ENCODE measurements at places on chromosomes 4 and X.

DNA sequence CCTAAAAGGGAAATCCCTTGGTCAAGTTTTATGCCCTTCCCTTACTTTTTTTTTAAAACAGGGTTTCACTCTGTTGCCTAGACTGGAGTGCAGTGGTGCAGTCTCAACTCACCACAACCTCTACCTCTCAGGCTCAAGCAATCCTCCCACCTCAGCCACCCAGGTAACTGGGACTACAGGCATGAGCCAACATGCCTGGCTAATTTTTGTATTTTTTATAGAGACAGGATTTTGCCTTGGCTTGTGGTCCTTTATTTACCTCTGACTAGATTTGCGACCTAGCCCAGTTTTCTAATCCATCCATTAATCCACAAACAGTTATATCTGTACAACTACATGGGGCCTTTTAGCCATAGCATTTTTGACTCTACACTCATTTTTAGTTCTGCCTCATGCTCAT lies 23.7 kb downstream of the CDS1 start:
- no peak for DNase-seq

GRCh38 chrX:32514986-32515385 lies 696.4 kb downstream of the DMD start:
- no peak for DNase-seq

DNA sequence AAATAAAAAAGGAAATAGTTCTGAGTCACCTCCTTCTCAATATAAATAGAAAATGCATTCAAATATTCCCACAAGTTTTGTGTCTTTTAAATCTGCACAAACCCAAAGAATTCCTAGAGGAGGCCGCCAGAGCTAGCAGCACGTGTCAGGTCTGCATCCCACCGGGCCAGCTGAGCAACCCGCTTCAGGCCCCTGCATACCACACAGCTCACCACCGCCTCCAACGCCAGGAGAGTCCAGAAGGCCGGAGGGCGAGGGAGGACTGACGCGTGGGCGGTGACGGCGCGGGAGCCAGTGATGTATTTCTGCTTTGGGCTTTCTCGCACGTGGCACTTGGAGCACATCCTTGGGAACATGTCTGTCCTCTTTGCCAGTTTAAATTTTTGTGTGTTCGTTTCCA lies 61.9 kb upstream of the CLDN34 start:
- no peak for DNase-seq

GRCh38 chr4:153408932-153409331 lies 57.2 kb upstream of the TMEM131L start:
- no peak for DNase-seq

DNA sequence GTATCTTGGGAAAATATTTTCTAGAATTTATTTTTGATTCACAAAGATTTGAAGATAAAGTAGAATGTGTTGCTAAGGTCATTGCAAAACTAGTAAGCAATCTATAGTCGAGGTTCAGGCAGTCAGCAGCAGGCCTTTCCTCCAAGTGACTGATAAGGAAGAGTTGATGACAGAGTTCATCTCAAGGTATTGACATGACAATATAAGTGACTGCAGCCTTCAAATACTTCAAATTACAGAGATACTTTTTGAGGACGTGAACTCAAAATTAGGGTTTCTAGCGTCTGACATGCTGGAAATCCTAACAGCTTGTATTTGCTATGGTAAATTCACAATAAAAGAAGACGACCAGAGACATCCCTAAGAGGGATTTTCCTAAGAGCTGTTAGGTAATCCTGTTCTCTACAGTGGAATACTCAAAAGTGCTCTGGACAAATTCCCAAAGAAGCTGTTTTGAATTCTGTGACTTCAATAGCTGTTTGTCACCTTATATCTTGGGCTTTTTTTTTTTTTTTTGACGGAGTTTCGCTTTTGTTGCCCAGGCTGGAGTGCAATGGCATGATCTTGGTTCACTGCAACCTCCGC lies 7.4 kb downstream of the ARHGAP10 start:
- no peak for DNase-seq

- no peak for DNase-seq
Measured at GRCh38 chr4:123553279-123553678, 156.7 kb downstream of the SPRY1 start.

- no peak for DNase-seq
Measured at GRCh38 chrX:72258174-72258573, 18.9 kb downstream of the RPS4X start.

DNA sequence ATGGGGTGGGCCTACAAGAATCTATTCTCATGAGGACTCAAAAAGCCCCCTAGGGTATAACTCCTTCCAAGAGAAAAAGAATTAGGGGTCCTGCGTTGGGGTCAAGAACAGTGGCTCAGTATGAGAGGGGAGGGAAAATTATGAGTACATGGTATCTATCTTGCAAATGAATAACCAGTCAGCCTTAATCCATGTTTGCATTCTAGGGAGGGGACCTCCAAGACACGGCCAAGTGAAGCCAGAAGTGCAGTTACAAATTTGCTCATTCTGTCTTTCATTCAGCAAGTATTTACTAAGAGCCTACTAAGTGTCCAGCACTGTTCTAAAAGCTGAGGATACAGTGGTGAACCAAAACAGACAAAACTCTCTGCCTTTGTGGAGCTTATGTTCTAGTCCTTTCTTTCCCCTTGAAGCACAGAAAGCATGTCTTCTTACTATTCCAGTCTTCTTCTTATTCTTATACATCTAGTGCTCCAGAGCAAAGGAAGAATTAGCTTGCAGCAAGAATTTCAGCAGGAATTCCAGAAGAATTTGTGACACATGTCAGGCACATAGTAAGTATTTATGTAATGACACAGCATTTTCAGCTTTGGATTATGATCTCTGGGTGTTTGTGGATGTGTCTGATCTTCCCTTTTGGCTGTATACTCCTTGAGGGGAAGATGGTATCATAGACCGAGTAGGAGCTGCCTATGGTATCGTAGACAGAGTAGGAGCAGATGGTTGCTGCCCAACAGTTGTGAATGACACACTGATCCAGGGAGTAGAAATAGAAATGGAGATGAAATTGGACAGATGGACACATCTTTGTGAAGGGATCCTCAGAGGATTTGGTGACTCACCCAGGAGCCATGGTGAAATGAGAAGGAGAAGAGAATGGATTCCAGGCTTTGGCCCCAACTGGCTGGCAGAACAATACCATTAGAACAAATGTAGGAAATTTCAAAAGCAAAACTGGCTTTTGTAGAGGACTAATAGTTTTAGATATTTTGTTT lies 75.9 kb downstream of the COQ2 start:
- no peak for DNase-seq

GRCh38 chr4:140748171-140748570 lies 8.0 kb downstream of the TBC1D9 start:
- DNase-seq: no peak

- no peak for DNase-seq
Measured at GRCh38 chrX:119290476-119290875, 54.4 kb downstream of the PGRMC1 start.

DNA sequence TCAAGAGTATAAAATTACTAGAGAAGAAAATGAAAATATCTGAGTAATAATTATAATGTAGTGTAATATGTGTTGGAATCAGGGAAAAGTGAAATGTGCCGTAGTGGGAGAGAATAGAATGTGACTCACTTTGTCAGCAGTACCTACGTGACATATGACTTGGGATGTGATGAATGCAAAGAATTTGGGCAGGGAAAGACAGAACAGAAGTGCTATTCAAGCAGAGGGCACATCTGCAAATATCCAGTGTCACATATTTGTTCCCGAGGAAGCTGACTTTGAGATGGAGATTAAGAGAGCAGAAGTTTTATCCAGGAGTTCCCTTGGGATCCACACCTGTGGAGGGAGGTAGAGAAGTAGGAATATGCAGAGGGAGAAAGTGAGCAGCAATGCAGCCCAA lies 69.3 kb upstream of the HS3ST1 start:
- no peak for DNase-seq

- no peak for DNase-seq
Measured at GRCh38 chr4:6365545-6366086, 96.0 kb downstream of the WFS1 start.

GRCh38 chr4:184529283-184529682 lies 54.9 kb upstream of the IRF2 start:
- DNase-seq: no peak
